ENCODE measurements at places on chromosomes 1 and 21.

DNA sequence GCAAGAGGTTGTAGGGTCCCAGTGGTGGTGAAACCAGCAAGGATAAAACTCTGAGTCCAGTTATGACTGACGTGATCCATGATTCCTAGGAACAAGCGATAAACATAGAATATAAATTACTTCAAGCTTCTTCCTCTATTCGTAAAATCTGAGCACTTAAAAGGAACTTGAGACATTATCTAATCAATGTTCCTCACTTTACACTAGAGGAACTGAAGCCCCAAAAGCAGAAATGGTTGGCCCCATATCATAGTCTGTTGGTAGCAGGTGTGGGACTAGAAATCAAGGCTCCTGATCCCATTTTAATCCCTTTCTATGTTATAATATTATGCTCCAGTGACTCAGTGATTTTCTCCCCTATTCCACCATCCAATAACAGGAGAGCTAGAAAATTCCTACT, 21.9 kb upstream of the MNDA start:
- DNase-seq = no peak

DNA sequence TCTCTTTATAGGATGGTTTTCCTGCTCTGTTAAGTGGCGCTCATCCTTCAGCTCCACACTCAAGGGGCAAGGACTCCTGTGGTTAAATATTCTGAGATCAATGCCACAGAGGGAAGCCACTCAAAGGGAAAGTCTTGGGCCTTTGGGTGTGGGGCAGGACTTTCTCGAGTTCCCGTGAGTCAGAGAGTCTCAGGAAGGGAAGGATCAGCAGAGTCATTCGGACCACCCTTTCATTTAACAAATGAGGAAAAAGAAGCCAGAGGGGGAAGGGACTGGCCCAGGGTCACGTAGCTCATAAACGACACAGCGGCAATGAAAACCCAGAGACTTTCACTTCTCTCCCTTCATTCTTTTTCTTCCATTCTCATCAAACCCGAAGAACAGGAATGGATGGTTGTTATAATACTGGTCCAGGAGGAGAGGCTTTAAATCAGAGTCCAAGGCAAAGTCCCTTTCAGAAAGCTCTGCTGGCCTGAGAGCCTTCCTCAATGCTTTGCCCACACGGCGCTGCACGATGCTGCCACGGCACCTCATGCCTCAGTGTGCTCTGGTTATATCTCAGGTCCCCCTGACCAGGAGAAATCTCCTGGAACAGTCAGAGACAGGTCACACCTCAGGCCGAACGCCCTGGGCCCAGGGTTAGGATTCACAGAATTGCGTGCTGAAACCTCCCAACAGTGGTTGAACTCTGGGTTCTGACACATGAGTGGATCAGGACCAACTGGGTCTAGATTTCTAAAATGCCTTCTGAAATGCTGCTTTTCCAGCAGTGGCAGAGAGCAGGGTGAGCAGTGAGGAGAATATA, 65.3 kb downstream of the TENT5C start:
- no peak for DNase-seq

GRCh38 chr1:109198745-109199144, 15.0 kb upstream of the SARS1 start:
- DNase-seq = no peak

GRCh38 chr1:111739194-111739924, at the start of gene INKA2:
TSS of gene INKA2 (minus strand) at chr1:111739395. CDS start at chr1:111739242, 153 bp downstream.
- DNase-seq = peak; percentile 52

- no peak for DNase-seq
Measured at GRCh38 chr1:231310391-231310934, 27.2 kb downstream of the EXOC8 start.

- DNase-seq = no peak
Measured at GRCh38 chr1:61005614-61006580, 76.5 kb upstream of the NFIA start.

GRCh38 chr1:229579059-229579673, 20.7 kb upstream of the ABCB10 start:
- DNase-seq = peak; percentile 84

DNA sequence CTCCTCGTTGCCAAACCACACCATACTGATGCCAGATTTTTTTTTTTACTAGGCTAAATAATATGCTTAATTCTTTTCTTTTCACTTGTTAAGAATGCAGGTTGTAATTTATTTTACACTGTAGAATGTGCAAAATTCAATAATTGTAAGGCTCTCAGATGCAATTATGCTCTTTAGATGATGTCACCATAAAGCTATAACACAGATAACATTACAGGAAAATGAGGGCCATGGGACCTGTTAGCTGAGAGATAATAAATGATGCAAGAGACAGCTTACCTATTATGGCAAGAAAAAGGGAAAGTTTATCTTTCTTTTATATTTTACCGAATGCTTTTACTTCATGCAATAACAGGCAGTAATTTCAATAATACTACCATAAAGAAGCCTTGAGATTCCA, 35.4 kb downstream of the CHRM3 start:
- no peak for DNase-seq

GRCh38 chr1:185317886-185318310, 855 bp upstream of the IVNS1ABP start:
- DNase-seq = peak; percentile 20

DNA sequence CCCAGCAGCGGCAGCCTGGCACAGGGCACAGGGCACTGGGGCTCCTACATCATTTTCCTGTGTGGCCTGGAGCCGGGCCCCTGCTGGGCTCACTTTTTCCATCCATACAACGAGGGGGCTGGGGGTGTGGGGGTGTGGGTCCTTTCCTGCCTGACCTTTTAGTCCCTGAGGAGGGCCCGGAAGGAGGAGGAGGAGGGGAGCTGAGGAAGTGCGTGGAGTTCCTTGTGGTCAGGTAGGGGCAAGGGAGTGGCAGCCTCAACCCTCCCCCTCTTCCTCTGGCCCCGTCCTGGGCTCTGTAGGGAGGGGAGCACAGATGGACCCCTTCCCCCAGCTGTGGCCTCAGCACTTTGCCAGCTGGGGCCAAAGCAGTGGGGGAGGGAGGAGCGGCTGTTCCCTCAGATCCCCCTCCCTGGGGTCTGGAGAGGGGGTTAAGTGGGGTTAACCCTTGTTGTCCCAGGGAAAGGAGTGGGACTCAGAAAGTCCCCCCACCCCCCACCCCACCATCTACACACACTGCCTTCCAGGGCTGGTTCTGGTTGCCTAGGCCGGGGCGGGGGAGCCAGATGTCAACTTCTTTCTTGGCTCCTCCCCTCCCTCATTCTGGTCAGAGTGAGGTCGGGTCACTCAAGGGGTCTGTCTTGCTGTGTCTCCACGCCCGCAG, 5.7 kb downstream of the NTRK1 start:
- no peak for DNase-seq

GRCh38 chr1:1053022-1053421, 21.1 kb downstream of the RNF223 start:
- no peak for DNase-seq

DNA sequence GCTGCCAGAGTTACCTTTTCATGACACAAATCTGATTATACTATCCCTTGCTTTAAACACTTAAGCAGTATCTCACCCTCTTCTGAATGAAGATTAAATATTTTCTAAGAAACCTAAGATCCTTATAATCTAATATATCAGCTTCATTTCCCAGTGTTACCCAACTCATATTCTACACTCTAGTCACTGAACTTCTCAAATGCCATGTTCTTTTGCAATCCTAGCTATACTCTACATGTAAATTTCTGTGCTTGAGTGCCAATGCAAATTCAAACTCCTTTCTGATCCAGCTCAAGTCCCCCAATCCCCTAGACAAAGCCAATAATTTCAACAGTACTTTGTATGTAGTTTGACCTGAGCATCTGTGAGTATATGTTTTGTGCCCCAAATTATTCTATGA, 293.9 kb downstream of the SDCCAG8 start:
- no peak for DNase-seq

DNA sequence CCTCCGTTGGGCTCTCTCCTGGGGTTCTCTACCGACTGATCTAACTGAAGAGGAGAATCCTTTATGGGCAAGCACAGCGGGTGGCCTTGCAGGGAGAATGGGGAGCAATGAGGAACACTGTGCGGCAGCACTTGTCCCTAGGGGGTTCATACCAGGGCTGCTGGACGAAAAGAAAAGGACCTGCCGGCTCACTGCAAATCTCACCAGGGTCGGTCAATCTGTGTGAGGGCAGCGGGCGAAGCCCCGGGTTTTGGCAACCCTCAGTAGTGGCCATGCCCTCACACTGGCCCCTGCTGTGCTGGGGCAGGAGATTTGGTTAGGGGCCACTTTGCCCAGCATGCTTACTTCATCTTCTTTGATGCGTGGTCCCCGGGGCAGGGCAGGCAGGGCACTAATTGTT, 5.9 kb downstream of the LHX9 start:
- no peak for DNase-seq

- DNase-seq = no peak
Measured at GRCh38 chr1:205920861-205921569, 22.2 kb downstream of the SLC26A9 start.

GRCh38 chr21:31354122-31354521, 10.1 kb upstream of the TIAM1 start:
- no peak for DNase-seq

- no peak for DNase-seq
Measured at GRCh38 chr1:223201967-223202366, 58.9 kb upstream of the TLR5 start.

GRCh38 chr1:1171546-1172340, 1.9 kb upstream of the TTLL10 start:
- no peak for DNase-seq

GRCh38 chr1:77803371-77803770, 23.9 kb downstream of the MIGA1 start:
- DNase-seq = no peak

Measured in hypothalamus (tissue), 51 donors.